ENCODE measurements at places on chromosomes 16 and 17.

DNA sequence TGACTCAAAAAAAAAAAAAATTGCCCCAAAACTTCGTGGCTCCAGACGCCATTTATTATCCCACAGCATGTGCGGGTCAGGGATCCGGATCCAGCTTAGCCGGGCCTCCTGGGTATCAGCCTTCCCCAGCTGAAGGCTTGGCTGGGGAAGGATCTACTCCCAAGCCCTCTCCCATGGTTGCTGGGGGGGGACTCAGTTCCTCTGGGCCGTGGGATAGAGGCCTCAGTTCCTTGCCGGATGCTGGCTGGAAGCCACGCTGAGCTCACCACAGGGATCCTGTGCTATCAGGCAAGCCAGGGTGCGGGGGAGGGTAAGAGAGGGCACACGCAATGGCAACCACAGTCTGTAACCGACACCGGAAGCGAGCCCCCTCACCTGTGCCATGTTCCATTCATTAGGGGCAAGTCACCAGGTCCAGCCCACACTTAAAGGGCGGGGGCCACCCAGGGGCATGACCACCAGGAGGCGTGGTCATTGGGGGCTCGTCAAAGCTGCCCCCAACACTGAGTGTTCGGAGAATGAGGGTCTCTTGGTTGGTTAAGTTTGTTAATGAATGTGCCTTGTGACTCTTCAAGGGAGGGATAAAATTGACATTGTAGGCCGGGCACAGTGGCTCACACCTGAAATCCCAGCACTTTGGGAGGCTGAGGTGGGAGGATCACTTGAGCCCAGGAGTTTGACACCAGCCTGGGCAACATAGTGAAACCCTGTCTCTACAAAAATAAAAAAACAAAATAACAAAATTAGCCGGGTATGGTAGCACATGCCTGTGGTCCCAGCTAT is 210.0 kb upstream of the GSE1 start:
- peak; percentile 62 for DNase-seq

DNA sequence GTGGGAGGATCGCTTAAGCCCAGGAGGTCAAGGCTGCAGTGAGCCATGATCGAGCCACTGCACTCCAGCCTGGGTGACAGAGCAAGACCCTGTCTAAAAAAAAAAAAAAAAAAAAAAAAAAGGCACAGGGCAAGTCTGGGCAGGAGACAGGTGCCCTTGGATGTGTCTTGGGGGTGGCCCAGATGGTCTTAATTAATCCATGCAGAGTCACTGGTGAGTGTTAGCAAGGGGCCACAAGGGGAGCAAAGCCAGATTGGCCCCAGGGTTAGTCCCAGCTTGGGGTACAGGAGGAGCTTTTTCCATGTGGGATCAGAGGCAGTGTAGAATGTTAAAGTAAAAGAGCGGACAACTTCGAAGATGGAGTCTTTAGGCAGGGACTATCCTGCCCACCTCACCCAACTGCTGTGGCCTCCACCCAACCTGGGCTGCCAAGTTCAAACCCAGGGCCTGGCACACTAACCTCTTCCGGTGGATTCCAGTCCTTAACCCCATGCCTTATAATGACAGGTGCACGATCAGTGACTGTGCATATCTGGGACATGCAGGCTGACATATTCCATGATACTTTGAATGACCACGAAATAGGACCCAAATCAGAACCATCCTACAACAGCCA is 32.2 kb upstream of the MFSD6L start:
- no peak for DNase-seq

DNA sequence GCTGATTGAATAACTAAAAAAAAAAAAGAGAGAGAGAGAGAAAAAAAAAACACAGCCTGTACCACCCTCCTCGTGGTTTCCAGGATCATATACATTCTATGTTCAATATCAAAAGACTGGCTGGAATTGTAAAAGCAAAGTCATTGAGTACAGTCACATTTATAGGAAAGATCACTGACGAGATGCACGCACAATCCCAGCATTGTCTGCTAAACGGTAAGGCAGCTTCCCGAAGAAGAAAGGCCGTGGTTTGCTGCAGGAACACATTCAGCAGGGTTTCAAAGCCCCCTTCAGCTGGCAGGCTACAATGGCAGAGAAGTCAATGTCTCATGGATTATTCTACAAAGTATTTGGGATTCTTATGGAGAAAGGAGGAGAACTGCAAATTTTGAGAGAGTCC is 9.3 kb downstream of the NQO1 start:
- DNase-seq = no peak

GRCh38 chr16:5460701-5461100 is 363.1 kb upstream of the EEF2KMT start:
- DNase-seq = no peak

GRCh38 chr16:49464877-49465504 is 91.4 kb downstream of the C16orf78 start:
- no peak for DNase-seq

DNA sequence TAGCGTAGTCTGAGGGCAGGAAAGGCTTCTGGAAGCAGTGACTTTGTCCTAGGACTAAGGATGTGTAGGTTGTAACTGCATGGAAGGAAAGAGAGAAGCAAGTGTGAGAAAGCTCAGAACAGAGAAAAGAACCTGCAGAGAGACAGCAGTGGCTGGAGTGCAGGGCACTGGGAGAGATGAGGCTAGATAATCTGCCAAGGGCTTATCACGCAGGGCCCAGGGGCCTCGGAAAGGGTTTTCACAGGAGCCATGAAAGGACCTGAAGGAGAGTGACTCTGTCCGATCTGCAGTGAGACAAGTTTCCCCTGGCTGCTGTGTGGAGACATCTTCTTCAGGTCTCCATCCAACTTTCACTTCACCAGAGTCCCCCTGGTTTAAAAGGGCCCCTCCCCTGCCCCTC is 7.1 kb upstream of the SRCAP start:
- DNase-seq = no peak

DNA sequence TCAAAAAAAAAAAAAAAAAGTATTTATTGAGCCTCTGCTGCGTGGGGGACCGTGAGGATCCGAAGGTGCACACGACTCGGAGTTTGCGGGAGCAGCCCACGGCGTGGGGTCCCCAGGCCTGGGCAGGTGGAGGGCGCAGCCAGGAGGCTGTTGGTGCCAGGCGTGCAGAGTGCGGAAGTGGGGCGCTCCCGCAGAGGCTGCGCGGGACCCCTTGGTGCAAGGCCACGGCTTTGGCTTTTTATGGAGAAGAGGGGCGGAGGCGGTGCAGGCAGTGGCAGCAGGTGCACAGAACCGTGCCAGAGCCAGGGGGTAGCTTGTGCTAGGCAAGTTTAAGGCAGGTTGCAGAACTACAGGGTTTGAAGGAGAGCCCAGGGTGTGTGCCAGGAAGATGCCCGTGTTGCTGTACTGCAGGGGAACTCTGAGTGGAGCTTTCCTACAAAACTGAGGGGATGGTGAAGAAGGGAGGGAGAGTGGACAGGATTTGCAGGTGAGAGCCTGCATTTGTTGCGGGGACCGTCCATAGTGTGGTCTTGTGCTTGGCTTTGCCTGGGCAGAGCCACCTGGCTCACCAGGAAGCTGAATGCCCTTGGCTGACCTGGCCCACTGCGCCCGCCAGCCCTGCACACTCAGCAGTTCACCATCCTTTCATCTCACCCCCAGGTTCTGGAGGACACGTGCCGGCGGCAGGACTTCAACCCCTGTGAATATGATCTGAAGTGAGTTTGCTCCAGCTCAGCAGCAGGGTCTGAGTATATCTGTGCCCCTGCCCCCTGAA is 1.3 kb downstream of the ASPSCR1 start:
- DNase-seq = no peak

GRCh38 chr16:51306886-51307595 is 156.0 kb upstream of the SALL1 start:
- DNase-seq = no peak

GRCh38 chr17:6473128-6473767 is 29.0 kb downstream of the PIMREG start:
- DNase-seq = no peak

GRCh38 chr17:42407289-42407836 is 15.7 kb downstream of the CAVIN1 start:
- DNase-seq = no peak

GRCh38 chr16:2092256-2092620 is 43.5 kb downstream of the PKD1 start:
- no peak for DNase-seq

DNA sequence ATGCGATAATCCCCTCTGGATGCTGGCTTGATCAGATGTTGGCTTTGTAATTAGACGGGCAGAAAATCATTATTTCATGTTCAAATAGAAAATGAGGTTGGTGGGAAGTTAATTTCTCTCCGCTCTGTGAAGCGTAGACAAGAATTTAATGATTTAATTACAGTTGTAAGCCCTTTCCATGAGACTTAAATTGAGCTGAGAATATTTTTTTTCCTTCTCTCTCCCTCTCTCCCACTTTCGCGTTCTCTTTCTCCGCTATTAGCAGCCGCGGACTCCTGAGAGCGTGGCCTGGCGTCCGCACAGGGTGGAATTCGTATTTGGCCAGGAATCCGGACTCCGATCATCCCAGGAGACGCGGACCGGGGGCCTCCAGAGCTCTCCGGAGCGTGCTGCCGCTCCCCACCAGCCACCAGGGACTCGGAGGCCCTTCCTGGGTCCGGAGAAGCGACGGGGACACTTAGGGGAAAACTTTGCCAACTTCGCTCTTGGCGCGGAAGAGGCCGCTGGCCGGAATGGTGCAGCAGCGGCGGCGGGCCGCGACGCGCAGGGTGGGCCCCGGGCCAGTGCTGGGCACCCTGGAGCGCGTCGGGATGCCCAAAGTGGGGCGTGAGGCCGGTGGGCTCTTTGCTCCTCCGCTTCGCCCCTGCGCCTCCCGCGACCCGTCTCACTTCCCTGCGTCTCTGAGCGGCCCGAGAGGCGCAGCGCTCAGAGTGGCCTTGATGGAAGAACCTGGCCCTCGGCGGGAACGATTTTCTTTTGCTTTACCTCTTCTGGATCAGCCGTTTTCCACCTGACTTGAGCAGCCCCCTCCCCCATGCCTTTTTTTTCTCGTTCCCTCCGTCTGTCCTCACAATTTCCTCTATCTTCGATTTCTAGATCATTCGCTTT is 3.6 kb upstream of the IRX3 start:
- no peak for DNase-seq

DNA sequence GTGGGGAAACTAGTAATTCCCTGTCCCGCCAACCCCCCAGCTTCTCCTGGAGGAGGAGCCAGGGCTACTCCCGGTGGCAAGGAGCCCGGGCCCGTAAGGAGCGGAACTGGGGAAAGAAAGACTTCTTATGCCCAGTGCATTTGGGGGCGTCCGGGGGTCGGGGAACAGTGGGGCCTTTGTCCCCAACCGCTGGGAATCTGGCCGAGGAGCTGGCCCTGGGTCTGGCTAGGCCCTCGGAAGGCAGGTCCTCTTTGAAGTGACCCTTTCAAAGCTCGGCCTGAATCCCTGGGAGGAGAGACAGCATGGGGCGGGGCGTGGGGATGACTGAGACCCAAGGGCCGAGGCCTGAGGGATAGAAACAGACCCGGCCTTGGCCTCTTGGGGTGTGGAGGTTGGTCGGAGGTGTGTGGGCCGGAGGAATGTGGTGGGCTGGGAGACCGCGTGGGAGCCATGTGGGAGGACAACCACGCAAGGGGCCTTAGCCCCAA is 6.0 kb downstream of the ARHGAP23 start:
- DNase-seq = no peak

DNA sequence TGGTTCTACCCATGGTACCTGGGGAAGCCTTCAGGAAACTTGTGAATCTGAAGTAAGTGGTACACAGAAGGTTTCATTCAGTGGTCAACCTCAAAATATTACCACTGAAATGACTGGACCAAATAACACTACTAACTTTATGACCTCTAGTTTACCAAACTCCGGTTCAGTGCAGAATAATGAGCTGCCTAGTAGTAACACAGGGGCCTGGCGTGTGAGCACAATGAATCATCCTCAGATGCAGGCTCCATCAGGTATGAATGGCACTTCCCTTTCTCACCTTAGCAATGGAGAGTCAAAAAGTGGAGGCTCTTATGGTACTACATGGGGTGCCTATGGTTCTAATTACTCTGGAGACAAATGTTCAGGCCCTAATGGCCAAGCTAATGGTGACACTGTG is 55.9 kb upstream of the SLC5A11 start:
- DNase-seq = no peak

DNA sequence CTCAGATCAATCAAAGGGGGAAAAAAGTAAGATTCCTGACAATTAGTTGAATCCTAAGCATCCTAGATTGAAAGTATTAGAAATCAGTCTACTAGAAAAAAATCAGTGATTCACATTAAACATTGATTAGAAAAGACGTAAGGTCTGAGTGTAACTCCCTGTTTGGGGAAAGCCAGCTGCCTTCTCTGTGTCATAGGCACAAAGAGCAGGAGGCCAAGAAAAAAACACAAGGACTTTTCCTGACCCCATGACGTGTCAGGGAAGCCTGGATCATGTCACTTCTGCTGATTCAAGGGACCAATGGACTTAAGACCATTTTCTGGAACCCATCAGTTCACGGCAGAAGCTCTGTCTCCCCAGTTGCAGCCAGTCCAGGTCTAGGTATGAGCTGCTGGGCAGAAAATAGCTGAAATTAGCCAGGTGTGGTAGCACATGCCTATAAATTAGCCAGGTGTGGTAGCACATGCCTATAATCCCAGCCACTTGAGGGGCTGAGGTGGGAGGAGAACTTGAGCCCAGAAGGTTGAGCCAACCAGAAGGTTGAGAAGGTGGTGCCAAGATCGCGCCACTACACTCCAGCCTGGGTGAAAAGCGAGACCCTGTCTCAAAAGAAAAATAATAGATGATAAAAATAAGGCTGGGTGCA is 35.9 kb downstream of the RANBP10 start:
- no peak for DNase-seq

DNA sequence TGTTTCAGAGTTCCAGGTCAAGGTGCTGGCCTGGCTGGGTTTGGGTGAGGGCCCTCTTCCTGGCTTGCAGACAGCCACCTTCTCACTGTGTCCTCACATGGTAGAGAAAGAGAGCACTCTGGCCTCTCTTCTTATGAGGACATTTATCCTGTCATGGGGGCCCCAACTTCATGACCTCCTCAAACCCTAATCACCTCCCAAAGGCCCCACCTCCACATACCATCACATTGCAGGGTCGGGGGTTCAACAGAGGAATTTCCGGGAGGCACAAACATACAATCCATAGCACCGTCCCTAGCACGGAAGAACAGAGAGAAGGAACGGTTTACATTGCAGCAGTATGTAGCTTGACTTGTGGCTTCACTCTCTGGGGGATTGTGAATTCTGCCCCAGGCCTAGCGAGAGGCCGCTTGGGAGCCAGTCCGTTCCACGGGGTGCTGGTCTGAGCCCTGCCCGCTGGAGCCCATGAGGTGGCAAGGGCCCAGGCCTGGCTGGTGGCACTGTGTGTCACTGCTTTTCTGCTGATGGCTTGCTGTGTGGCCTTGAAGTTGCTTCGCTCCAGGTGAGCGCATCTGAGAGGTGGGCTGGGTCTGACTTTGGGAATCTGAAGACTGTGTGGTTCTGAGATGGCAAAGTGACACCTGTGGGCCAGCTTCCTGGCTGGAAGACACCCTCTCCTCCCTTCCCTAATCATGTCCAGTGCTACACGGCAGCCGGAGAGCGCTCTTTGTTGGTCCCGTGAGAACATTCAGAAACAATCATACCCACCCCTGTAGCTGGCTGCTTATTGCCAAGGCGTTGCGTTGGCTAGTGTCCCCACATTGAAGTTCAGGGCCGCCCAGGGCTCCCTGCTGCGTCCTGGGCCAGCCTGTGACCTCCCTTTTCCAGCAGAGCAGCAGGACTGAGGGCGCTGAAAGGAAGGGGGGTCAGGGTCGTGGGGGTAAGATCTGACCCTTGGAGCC is 98.3 kb downstream of the CMIP start:
- no peak for DNase-seq

- no peak for DNase-seq
Observed at GRCh38 chr16:62225675-62226074, 189.4 kb upstream of the CDH8 start.

Measured in skeletal muscle cell (primary cell).